ENCODE measurements at places on chromosomes 5 and 9.
A peak's percentile ranks its signal among the peaks of the same experiment; 100 is the strongest.

GRCh38 chr9:91847581-91848091, 102.4 kb downstream of the ROR2 start:
- DNase-seq: no peak

- DNase-seq: no peak
Measured at GRCh38 chr9:81791076-81791475, 101.7 kb upstream of the TLE1 start.

- DNase-seq: no peak
Measured at GRCh38 chr9:122370869-122371755, at the start of gene PTGS1. Gene PTGS1, plus strand, starts transcription at chr9:122371024. Its CDS starts 61 bp downstream, at chr9:122371085.

DNA sequence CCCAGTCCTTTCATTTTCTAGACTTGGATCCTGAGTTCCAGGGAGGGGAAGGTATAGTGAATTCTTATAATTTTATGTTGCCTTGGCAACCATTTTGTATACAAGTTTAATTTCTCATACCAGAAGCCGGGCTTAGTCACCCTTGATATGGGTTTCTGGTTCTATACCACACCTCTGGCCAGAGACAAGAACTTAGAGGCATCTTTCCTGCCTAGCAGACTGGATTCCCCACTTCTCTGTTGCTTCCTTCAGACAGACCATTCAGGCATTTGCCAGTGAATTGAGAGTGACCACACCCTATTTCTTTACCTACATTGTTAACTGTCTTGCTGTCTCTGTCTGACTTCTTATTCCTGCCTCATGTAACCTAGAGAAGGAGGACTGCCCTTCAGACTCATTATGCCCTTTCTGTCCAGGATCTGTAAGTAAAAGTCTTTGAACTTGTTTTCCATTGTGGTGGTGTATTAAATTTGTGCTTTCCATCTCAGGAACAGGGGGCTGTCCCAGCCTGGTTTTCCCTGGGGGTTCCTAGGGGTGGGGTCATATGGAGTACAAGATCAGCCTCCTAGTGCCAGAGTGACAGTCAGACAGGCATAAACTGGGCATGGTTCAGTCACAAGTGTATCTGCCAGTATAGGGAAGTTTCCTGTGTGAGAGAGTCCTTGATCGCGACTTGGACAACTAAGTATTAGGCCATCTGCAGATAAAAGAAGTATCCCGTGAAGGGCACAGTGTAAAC, 27.4 kb downstream of the TNFSF8 start:
- peak; percentile 30 for DNase-seq

GRCh38 chr5:126471875-126472537, 48.8 kb downstream of the GRAMD2B start:
- DNase-seq: peak; percentile 79

GRCh38 chr9:9522406-9522805, 1090.4 kb downstream of the PTPRD start:
- DNase-seq: no peak

- no peak for DNase-seq
Measured at GRCh38 chr5:149711338-149711737, 18.8 kb upstream of the PPARGC1B start.

DNA sequence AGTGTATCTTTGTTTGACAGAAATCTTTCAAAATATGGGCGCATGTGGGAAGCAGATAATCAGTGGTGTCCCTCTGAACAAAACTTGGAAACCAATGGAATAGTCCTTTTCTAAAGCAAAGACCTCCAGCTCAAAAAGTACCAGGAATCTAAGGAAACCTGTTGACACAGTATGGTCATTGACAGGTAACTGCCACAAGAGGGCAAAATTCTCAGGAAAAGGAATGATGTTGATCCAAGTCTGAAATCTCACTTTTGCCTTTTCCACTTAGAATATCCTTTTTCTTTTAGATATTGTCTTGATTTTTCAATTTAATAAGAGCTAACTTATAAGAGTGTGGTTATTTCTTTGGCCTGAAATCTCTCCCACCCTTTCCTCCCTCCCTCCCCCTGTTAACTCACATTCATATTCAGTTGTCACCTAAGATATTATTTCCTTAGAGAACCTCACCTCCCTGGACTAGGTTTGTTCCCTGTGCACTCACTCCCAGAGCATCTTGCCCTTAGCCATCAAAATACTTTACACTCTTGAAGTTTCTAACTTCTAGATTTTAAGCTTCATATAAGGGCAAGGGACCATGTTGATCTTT, 59.0 kb upstream of the BARX1 start:
- DNase-seq: peak; percentile 33

DNA sequence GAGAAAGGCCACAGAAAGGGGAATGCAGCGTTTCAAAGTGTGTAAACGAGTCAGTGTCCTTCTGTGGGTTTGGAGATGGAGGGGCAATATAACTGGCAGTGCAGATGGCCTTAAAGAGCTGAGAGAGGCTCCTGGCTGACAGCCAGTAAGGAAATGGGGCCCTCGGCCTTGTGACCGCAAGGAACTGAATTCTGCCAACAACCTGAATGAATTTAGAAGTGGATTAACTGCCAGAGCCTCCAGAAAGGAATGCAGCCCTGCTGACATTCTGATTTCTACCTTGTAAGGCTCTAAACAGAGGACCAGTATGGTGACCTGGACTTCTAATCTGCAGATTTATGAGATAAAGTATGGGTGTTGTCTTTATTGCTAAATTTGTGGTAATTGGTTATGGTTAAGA, 17.5 kb upstream of the NREP start:
- peak; percentile 65 for DNase-seq

DNA sequence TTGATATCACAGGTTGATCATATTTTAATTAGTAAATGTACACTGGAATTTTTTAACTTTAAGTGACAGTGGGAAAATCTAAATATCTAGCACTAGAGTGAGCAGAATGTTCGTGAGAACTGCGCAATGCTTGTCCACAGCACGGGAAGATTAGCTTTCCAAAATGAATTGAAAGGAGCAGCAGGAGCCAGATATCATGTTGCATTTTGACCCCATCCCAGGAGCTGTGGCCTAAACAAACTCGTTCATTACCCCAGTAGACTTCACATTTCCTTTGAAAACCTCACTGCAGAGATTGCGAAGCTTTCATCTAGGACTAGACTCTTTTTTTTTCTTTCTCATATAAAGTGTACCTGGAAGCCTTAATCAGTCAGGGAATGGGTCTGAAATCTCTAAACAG, 525.8 kb downstream of the CTNND2 start:
- DNase-seq: no peak

DNA sequence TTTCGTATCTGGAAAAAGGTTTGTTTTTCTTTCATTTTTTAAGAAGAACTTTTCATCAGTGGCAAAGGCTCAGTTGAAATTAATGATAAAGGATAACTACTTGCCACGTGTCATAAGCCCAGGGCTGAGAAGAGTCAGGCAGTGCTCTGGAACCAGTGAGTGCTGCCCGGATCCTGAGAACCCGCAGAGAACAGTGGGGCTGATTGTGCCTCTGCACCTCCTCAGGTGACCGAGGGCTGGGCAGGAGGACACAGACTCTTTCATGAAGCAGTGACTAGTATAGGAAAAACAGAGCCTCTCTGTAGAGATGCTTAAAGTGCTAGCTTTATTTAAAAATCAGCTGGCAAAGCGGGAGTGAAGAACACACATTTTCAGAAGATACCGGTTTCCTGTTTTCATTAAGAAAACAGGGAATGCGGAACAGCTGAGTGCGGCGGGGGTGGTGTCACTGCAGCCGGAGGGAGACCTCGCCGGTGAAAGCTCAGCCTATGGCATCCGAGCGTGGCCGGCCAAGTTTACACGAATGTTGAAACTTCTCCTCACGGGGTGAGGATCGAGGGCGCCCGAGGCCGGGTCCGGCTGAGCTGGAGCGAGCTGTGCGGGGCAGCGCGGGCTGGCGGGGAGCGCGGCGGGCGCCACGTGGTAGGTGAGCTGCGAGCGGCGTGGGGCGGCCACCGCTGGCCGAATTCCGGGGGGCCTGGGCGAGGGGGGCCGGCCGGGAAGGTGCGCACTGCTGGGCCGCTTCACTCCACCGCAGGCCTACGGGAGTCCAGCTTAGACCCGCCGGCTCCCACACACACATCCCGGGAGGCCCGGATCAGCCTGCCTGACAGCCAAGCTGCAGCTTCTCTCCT, 134.7 kb upstream of the DMRT1 start:
- DNase-seq: peak; percentile 73

DNA sequence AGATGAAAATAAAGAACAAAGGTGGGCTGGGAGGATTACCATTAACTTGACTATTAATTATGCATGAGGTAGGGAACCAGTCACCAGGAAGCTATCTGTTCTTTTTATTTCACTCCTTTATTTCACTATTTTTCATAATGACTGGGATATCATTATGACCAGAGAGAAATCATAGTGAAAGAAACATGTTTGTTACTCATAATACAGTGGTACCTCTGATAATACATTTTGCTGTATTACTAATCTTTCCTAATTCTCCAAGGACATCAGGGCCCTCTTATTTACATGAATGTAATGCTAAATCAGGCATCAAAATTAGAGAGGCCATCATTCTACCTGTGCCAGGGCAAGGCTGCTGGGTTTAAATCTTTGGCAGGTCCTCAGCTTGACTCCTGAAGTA, 253.7 kb downstream of the NR3C1 start:
- no peak for DNase-seq

- peak; percentile 43 for DNase-seq
Measured at GRCh38 chr5:153571162-153571561, 80.7 kb downstream of the GRIA1 start.

- no peak for DNase-seq
Measured at GRCh38 chr5:95895771-95896170, 65.9 kb downstream of the ELL2 start.

DNA sequence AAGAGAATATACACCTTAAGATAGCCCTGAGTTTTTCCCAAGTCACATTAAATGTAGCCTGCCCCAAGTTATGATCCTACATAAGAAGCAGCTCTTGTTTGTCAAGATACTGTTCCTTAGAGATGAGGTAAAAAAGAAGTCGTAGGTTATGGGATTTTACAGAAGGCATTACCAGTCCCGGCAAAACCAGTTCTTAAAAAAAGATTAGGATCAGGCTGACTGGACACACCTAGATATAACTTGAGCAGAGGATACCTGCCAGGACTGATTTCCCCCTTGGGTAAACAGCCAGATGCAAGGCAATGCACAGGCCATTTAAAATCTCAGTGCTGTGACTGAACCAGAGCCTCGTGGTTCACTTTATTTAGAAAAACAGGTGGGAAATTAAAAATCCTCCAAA, 14.1 kb upstream of the SEMA5A start:
- no peak for DNase-seq

GRCh38 chr5:77812926-77813589, 36.9 kb upstream of the TBCA start:
- no peak for DNase-seq

- DNase-seq: peak; percentile 53
Measured at GRCh38 chr5:4082966-4083564, 487.4 kb downstream of the IRX1 start.

- DNase-seq: no peak
Measured at GRCh38 chr9:21558615-21559401, 76.7 kb upstream of the IFNE start.

- no peak for DNase-seq
Measured at GRCh38 chr9:112831281-112831851, 59.3 kb downstream of the SLC46A2 start.

DNA sequence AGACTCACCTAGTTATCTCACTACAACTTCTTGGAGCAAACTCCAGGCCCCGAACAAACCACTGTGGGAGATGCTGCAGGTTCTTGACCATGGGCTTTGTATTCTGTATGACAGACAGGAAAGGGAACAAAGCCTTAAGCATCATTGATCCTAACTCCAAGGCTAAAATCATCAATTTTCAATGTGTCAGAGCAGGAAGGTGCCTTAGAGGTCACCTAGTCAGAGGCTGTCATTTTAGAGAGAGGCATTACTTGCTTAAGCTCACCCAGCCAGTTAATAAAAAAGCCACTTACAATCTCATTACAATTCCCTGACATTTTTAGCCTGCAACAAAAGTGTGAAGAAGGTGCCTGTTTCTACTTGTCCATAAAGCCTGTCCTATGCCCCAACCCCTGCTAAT, 272.7 kb downstream of the FAM114A2 start:
- DNase-seq: no peak

GRCh38 chr5:177535125-177535524, 18.4 kb upstream of the DDX41 start:
- DNase-seq: peak; percentile 34

DNA sequence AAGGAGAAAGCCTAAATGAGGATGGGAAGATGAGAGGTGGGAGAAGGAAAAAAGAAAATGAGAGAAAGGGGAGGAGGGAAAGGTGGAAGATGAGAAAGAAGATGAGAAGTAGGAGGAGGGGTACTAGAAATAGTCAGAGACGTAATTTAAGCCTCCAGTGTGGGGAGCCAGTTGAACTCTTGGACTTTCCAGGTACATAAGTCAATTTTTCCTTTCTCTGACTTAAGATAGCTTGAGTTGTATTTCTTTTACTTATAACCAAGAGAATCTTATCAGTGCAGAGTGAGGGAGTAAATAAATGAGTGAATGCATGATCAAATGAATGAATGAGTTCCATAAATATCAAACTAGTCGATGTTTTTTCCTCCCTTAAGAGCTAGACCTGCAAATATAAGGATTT, 21.5 kb upstream of the WHRN start:
- DNase-seq: no peak

DNA sequence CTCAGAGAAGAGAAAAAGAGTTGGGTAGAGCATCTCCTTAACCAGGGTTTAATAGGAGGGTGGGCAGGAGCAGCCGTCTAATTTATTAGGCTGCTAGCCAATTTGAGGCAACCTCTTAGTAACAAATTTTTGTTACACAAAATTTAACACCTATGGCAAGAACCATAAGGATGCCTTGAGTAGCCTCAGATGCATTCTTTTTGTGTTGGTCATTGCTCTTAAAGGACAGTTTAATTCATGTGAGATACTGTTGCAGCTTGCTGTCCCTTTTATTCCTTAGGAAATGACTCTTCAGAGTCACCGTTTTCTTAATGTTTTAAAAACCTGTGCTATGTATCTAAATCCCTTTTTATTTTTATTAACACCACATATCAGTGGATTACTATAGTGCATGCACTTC, 255.1 kb downstream of the MAST4 start:
- DNase-seq: peak; percentile 27

DNA sequence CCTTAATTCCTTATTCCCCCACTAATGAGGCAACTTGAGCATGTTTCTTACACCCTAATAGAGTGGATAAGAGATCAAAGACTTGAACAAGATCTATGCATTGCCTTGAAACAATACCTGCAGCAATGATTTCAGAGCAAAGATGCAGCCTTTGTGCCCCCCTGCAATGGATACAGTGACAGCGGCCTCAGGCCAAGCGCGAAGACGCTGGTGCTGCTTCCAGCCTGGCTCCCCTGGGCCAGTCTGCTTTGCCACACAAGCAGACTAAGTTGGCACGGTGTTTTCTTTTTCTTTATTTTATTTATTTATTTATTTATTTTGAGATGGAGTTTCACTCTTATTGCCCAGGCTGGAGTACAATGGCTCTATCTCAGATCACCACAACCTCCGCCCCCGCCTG, 179.8 kb upstream of the S1PR3 start:
- DNase-seq: no peak

- DNase-seq: no peak
Measured at GRCh38 chr9:132350861-132351315, 3.9 kb downstream of the SETX start.
